Left lung (tissue), 14 donors: ENCODE measurements at places on chromosomes 3 and 15.

- no peak for DNase-seq
Observed at GRCh38 chr15:81126892-81127291, 7.2 kb upstream of the CFAP161 start.

GRCh38 chr15:87268675-87269074, 987.9 kb downstream of the NTRK3 start:
- DNase-seq, result no peak

GRCh38 chr3:134376786-134377426, 2.7 kb upstream of the AMOTL2 start:
- DNase-seq, result no peak

- no peak for DNase-seq
Observed at GRCh38 chr3:65720989-65721737, 317.6 kb downstream of the MAGI1 start.

- DNase-seq, result no peak
Observed at GRCh38 chr3:55320928-55321327, 166.2 kb downstream of the WNT5A start.

DNA sequence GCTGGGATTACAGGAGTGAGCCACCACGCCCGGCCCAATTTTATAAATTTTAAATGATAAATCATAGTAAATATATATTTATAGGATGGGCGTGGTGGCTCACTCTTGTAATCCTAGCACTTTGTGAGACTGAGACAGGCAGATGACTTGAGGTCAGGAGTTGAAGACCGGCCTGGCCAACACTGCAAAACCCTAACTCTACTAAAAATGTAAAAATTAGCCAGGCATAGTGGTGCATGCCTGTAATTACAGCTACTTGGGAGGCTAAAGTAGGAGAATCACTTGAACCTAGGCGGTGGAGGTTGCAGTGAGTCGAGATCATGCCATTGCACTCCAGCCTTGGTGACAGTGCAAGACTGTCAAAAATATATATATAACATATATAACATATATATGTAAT, 26.4 kb downstream of the MFN1 start:
- DNase-seq, result no peak

DNA sequence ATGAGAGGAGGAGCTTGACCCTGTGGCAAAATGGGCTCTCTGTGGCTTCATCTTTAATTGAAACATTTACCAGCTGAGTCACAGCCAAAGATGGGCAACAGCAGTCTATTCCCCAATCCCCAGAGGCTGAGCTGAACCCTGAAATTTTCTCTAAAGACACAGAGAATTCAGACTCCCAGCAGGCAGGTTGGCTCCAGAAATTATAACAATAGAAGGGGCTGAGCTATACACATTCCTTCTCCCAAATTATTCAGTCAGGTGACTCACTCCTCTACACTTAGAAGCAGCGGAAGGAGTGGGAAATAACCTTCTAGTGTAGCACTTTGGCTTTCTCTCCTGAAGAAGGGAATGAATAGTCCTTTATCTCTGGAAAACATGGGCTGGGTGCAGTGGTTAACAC, 264.3 kb upstream of the ARHGEF26 start:
- no peak for DNase-seq

DNA sequence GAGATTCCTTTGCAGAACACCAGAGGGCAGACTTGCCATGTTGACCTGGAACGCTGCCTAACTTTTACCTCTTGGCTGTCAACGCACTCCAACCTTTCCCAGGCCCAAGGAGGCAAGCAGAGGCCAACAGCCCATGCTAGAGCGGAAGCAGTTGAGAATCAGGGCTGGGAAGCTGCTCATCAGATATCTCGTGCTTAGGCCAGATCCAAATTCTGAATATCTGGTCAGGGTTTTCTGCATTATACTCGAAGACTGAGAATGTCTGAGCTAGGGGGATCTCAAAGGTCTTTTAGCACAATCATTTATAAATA, 2.5 kb downstream of the XIRP1 start:
- DNase-seq, result no peak

GRCh38 chr3:113697500-113698090, 1.2 kb upstream of the USF3 start:
- no peak for DNase-seq

DNA sequence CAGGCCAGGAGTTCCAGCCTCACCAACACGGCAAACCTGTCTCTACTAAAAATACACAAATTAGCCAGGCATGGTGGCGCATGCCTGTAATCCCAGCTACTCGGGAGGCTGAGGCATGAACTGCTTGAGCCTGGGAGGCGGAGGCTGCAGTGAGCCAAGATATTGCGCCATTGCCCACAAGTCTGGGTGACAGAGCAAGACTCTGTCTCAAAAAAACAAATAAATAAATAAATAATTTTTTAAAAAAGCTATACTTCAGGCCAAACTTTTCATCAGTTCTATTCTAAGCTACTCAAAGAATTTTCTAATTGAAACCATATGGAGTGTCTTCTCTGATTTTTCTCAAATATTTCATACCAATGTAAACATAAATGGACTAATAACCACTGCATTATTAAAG, 43.5 kb downstream of the PHC3 start:
- DNase-seq, result no peak

DNA sequence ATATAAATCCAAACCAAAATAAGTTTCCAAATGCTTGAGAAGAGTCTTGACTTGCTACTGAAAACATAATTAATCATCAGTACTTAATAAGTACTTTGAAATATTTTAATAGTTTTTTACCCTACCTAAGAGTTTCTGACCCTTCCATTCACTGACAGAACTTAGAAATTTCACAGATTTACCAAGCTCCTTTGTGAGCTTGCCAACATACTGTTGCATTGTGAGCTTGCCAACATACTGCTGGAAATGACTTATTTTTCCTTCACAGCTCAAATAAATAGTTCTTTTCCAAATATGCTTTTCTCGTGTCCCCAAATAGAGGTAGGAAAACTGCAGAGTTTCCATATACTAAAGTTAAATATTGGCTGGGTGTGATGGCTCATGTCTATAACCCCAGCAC, 9.6 kb upstream of the AADAC start:
- no peak for DNase-seq

- no peak for DNase-seq
Observed at GRCh38 chr15:59894835-59895234, 109.3 kb upstream of the FOXB1 start.

DNA sequence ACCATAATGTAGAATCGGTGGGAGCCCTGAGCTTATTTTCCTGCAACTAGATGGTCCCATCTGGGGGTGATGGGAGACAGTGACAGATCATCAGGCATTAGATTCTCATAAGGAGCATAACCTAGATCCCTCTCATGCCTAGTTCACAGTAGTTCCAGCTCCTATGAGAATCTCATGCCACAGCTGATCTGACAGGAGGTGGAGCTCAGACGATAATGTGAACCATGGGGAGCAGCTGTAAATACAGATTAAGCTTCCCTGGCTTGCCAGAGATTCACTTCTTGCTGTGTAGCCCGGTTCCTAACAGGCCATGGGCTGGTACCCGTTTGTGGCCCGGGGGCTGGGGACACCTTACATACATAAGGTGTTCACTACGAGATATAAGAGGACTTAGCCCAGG, 67.5 kb upstream of the LRRFIP2 start:
- DNase-seq, result no peak

DNA sequence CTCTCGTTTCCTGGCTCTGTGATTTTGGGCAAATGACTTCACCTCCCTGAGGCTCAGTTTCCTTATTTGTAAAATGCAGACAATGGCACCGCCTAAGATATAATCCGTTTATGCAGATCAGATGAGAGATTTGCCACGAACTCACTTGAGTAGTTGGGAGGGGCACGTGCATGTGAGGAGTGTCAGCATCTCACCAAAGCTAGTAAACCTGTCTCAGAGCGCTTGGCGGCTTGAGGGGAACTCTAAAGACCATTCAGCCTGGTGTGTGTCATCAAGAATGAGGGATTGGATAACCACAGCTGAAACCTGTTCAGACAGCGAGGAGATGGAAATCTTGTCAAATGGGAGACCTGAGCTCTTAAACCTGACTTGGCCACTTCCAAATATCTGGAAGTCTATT, 48.7 kb downstream of the BDH1 start:
- DNase-seq, result no peak

GRCh38 chr3:179565496-179565895, 2.8 kb downstream of the ACTL6A start:
- no peak for DNase-seq

- DNase-seq, result no peak
Observed at GRCh38 chr3:5503136-5503535, 315.6 kb downstream of the EDEM1 start.

- no peak for DNase-seq
Observed at GRCh38 chr15:28917791-28918140, 32.0 kb downstream of the APBA2 start.

DNA sequence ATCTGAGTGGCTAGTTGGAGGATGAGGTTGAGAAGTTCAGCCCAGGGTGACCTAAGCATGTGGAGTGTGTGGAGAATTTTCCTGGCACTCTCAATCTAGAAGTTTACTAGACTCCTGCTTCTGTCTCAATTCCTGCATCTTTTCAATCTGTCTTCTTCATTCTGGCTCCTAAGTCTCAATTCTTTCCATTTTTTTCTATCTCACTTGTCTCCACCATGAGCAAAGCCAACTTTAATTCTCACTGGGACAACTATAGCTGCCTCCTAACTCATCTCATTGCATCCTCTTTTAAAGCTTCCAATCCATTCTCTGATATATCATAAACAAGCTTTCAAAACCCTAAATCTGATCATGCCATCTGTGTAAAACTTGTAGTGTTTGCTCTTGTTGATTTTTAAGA, 569.3 kb downstream of the NAALADL2 start:
- no peak for DNase-seq

DNA sequence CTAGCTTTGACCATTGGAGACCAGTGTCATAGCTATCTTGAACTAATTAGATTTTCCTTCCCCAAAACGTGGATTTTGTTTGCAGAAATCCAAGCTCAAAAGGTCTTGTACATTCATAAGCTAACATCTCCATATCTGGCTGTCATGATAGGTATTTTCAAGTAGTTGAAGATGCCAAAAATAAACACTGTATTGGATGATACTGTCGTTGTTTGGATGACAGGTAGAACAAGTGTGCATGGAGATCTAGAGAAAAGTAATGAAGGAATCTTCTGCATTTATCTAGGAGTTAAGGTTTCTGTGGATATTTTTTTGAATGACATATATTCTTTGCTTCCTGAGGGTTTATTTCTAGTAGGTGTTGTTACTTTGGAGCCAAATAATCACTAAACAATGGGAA, 1696.1 kb downstream of the SI start:
- no peak for DNase-seq
